ENCODE measurements at places on chromosomes 7 and 10.

GRCh38 chr10:124124769-124125161 is 31.4 kb upstream of the CHST15 start:
- DNase-seq, result no peak

DNA sequence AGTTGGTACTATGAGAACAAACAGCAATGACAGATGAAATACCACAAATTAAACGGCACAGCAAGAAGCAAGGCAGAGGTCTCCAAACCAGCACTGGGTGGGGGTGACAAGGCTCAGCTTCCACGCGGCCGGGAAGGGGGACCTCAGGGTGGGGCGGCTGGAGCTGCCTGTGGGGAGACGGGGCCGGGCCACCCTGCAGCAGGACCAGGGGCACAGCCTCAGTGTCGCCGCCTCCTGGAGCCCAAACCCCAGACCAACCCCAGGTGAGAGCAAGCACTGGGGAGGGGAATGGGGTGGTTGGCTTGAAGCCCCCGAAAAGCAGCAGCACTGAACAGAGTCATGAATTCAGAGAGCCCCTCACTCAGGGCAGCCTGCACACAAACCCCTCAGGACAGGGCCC is 49.3 kb upstream of the PRKAR1B start:
- DNase-seq, result no peak

DNA sequence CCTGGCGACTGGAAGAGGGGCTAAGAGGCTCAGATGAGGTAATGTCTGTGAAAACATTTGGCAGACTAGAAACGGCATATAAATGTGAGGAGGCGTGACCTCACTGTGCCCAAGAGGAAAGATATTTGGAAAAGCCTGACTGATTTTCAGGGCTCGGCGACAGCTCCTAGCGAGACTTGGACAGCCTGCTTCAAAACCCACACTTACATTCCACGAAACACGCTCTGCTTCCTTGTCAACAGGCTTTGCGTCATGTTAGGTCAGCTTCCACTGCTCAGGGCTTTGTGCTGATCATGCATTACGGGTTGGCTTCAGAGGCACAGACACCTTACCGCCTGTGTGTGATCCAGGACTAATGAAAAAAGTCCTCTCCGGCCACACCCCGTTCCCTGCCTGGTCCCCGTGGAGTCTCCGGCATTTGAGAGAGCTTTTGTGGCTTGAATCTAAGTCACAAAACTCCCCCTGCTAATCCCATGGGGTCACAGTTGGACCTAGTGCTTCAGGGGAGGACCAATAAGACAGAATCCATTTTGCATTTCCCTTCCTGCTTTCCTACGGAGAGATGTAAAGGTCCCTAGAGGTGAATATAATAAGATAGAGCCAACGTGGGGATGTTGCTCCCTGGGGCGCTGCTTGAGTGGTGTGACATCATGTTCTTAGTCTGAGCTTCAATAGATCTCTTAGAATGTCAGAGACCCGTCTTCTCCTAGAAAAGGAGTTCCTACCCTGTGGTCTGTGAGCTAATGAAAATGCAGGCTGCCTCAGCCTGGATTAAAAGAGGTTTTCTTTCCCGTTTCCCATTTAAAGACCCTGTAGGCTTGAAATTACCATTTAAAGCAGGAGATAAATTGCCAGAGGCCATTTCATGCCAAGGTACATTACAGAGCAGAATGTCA is 25.5 kb downstream of the FGFBP3 start:
- no peak for DNase-seq

DNA sequence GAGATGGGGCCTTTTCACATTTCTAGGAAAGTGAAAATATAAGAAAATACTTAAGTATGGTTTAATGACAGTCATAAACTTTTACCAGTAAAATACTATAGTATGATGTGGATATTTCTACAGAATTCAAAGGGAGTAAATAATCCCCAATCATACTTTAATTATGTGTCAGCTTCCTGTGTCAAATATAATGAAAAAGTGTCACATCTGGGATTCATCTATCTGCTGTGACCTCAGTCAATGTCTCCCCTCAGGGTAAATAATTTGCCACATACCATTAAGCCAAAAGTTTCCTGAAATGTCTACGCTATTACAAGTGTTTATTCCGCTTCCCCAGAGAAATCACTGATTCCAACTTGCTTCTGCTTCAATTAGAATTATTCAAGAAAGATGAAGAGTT is 110.5 kb downstream of the ITGA8 start:
- DNase-seq, result no peak

- peak; percentile 62 for DNase-seq
Observed at GRCh38 chr7:25565949-25566348, 337.7 kb upstream of the NPVF start.

DNA sequence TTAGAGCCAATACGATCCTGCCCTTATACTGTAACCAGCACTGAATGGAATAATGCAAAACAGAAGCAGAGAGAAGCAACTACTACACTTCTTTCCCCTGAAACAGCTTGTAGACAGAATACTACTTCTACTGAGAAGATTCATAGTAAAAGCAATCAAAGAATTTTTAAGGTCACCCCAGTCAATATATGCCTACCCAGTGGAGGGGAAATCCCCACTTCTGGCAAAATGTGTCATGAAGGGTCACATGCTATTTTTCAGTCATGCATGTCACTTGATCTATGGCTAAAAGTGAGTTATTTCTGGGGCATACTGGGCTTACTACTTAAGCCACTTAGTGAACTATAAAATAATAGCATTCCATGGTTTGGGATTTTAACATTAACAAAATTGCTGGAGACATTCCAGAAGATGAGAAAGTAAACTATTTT is 25.6 kb downstream of the IRF5 start:
- peak; percentile 66 for DNase-seq

DNA sequence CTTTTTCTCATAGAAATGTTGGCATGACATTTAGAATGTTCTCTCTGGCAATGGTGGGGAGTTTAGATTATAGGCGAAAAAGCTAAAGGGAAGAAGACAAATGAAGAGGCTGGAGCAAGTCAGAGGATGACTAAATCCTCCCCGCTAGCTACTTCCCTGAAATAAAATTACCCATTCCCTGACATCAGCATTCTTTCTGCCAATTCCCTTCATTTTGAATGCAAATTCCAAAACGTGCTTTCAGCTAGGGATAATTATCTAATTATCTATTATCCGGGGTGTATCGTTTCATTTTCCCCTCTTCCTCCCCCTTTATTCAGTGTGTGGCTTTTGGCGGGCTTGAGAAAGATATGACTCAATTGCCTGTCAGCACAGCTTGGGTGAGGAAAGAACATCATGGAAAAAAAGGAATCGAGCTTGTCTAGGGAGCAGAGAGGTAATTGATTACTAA is 672.3 kb downstream of the TNS3 start:
- DNase-seq, result no peak

GRCh38 chr7:25379351-25380300 is 151.3 kb upstream of the NPVF start:
- no peak for DNase-seq

- DNase-seq, result no peak
Observed at GRCh38 chr10:51935341-51935740, 235.9 kb upstream of the CSTF2T start.

DNA sequence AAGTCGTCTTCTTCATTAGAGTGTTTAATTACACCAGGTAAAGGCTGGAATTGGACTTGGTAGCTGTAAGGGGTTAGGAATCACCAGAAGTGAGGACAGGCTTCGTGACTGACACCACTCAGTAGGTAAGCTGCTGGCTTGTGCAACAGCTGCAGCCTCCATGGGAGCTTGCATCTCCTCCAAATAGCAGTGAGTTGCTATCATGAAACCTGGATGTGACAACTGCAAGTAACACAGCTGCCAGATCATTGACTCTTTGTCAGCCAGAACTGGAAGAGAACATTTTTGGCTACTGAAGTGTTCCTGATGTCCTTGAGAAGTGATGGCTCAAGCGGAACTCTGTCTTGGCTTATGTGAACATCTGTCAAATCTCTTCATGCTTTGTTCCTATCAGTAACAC is 64.1 kb upstream of the MSRB2 start:
- no peak for DNase-seq

- no peak for DNase-seq
Observed at GRCh38 chr7:33494474-33494873, 365.1 kb downstream of the BBS9 start.

GRCh38 chr7:127252377-127252713 is 396 bp downstream of the GRM8 start:
- no peak for DNase-seq

DNA sequence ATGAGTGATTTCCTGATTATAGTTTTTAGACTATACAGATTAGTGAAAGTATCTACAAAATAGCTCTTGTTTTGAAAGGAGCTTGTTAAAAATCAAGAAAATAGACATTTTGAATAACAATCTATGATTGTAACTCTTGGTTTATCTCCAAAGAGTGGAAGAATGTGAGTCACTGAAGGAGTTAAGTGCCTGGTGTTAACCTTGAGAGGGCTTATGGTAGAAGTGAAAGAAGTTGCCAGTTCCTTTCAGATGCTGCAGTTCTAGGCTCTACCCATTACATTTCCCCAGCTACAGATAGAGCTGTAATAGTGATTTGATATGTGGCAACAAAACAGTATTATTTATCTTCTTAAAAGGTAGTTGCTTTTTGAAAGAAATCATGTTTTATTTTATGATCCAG is 12.7 kb downstream of the NRBF2 start:
- DNase-seq, result no peak

DNA sequence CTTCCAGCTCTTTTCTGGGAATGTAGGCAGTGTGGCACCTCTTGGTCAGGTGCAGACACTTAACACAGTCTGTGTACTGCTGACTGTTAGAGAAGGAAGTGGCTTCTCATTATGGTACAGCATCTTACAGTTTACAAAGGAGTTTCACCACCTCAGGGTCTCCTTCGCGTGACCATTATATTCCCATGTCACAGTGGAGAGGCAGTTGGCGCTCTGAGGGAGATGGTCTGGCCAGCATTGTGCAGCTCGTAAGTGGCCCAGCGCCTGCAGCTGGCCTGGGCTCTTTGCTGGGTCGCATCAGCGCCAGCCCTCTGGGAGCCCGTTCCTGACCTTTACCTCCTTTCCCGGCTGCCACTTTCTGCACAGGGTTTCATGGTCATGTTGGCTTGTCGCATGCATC is 15.4 kb downstream of the TSPAN15 start:
- no peak for DNase-seq

- no peak for DNase-seq
Observed at GRCh38 chr10:121375172-121375571, 223.1 kb downstream of the FGFR2 start.

GRCh38 chr10:124340033-124340760 is 78.5 kb downstream of the OAT start:
- no peak for DNase-seq

DNA sequence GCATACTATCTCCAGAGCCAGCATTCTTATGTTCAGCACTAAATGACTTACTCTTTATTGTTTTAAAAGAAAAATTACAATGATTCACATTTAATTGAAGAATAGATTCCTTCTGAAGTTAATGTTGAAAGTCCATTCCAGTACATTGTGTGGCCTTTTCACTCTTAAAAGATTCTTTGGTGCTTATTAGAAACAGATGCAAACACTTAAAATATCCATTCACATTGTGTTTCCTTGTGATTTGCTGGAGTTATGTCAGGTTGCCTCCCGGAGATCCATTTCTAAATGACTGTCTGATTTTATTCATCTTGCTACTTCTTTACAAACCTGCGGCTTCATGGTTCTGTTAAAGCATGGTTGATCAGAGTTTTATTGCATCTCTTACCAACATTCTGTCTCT is 152.8 kb downstream of the FOXP2 start:
- DNase-seq, result no peak

DNA sequence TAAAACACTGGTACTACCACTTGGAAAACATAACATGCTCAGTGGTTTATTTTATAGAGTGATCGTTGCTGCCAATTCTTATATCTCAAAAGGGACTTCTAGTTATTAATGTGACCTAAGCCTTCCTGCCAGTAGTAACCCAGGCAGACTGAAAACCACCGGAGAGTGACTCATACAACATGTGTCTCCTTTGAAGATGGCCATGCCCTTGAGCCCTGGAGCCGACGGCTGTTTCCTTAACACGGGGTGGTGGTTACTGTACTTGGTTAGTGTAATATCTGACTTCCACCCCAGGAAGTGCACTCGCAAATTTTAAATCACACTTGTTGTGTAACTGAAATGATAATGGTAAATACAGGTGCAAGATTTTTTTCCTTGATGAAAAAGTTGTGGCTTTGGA is 30.5 kb downstream of the JAKMIP3 start:
- no peak for DNase-seq

All from activated T-cell treated with anti-CD3 and anti-CD28 coated beads, Interleukin-2, amount 50 U/mL, for 72 hours (primary cell).